ENCODE measurements at places on chromosomes 13 and 19. TPM values are rescaled to one million over a fixed set of nuclear protein-coding genes. Genes with fewer than 3 reads are reported as not detected.
A peak's percentile ranks its signal among the peaks of the same experiment; 100 is the strongest.

The LILRA6 gene
- total RNA-seq: not detected

The LACC1 gene
- total RNA-seq: 2.8 TPM

The SIGLECL1 gene
- 0.39 TPM for total RNA-seq

DNA sequence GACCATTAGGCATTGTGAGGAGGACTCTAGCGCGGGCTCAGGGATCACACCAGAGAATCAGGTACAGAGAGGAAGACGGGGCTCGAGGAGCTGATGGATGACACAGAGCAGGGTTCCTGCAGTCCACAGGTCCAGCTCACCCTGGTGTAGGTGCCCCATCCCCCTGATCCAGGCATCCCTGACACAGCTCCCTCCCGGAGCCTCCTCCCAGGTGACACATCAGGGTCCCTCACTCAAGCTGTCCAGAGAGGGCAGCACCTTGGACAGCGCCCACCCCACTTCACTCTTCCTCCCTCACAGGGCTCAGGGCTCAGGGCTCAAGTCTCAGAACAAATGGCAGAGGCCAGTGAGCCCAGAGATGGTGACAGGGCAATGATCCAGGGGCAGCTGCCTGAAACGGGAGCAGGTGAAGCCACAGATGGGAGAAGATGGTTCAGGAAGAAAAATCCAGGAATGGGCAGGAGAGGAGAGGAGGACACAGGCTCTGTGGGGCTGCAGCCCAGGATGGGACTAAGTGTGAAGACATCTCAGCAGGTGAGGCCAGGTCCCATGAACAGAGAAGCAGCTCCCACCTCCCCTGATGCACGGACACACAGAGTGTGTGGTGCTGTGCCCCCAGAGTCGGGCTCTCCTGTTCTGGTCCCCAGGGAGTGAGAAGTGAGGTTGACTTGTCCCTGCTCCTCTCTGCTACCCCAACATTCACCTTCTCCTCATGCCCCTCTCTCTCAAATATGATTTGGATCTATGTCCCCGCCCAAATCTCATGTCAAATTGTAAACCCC is 2.8 kb upstream of the CEACAM5 start:
- DNase-seq: peak; percentile 21

DNA sequence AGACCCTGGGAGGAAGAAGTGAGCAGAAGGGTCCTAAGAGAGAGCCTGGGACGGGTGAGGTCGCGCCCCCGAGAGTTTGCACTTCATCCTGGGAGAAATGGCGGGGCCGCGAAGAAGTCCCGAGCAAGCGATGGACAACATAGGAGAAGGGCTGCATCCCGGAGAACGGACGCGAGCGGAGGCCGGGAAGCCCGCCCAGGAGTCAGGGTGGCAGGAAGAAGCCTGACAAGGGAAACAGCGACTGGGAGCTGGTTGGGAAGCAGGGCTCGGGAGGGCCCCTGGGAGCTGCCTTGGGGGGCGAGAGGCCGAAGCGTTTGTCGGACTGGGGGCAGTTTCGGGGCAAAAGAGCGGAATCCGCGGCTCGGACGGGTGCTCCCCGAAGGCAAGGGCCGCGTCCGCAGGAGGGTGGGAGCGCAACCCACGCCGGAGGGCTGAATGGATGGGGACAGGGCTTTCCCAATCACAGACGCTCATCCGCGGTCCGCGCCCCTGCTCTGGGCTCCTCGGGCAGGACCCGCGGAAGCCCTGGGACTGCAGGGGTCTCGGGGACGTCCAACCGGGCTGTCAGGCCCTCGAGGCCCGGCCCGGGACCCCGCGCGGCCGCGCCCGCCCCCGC is 469 bp downstream of the ABHD17A start:
- no peak for DNase-seq

Measured in H4 (cell line).